ENCODE measurements at places on chromosomes 11 and 22.

DNA sequence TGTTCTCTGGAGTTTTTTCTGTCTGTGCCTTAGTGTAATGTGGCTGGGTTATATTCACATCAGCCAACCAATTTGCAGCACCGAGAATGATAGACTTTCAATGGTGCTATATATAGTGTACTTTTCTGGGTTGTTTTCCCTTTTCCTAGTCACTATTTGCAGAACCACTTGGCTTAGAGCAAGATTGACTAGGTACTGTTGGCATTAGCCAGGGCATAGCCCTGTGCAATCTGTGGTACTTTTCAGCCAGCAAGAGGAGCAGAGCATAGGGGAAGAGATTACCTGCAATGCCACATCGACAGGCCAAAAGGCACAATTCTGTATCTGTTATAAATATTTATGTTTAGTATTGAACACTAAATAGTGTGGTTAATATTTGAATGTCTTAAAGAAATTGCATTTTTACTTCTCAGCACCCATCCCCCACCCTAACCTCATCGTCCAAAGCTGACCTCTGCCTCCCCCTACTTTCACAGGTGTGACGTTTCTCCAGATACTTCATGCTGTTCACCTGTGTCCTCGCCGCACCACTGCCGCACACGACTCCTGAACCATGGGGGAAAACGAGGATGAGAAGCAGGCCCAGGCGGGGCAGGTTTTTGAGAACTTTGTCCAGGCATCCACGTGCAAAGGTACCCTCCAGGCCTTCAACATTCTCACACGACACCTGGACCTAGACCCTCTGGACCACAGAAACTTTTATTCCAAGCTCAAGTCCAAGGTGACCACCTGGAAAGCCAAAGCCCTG lies 51.4 kb downstream of the MICAL2 start:
- DNase-seq, result no peak

DNA sequence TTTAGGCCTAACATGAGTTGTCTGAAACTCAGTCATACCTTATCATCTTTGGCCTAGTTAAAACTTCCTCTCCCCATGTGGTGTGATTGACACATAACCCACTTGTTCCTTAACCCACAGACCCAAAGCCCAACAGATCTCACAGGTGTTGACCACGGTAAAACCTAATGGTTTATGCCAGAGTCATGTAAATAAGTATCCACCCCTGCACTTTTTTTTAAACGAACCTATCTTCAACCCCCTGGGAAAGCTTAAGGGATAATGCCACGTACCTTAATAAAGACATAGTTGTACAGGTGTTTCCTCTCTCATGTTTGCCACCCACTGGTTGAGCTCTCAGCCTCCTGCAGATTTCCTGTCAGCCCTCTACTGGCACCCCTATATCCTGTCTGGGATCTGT lies 709.3 kb upstream of the CCDC179 start:
- no peak for DNase-seq

DNA sequence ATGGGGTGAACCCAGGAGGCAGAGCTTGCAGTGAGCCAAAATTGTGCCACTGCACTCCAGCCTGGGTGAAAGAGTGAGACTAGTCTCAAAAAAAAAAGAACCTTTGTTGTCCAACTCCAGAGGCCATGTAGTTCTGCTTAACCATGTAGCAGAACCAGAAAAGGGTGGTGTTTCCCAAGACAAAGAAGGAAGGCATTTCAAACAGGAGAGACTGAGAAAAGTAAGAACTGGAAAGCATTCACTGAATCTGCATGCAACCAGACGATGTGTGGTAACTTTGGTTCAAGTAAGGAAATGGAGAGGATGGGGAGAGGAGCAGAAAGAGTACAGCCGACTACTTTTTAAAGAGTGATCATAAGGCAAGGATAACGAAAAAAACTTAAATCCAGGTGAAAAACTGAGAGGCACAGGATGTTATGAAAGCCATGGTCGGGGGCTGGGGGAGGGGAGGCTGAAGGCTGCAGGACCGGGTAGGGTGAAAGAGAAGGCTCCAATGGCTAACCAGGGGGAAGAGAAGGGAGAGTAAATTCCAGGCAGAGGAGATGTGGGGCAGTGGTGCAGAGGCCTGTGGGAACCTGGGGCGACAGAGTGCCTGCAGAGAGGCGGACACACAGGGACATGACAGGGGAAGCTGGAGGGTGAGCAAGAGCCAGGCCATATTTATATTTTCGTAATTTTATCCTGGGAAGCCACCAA lies 48.8 kb downstream of the MAPK1 start:
- DNase-seq, result no peak

GRCh38 chr22:29230972-29231875 lies 25.5 kb downstream of the EMID1 start:
- DNase-seq, result no peak

GRCh38 chr11:114092478-114092877 lies 33.0 kb downstream of the ZBTB16 start:
- DNase-seq, result no peak

GRCh38 chr11:21429401-21429800 lies 760.0 kb downstream of the NELL1 start:
- DNase-seq, result no peak

DNA sequence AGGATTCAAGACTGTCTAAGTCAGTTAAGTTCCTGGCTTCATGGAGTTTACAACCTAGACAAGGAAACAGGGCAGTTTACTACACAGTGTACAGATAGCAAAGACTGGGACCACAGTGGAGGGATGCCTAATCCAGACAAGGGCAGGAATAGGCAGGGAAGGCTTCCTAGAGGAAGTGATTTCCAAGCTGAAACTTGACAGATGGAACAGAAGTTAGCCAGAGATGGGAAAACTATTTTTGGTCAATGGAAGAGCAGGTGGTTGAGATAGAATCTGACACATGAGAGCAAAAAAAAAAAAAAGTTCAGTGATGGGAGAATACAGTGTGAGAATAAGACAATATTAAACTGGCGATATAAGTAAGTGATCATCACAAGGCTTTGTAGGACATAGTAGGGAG lies 1.3 kb downstream of the COA4 start:
- no peak for DNase-seq

DNA sequence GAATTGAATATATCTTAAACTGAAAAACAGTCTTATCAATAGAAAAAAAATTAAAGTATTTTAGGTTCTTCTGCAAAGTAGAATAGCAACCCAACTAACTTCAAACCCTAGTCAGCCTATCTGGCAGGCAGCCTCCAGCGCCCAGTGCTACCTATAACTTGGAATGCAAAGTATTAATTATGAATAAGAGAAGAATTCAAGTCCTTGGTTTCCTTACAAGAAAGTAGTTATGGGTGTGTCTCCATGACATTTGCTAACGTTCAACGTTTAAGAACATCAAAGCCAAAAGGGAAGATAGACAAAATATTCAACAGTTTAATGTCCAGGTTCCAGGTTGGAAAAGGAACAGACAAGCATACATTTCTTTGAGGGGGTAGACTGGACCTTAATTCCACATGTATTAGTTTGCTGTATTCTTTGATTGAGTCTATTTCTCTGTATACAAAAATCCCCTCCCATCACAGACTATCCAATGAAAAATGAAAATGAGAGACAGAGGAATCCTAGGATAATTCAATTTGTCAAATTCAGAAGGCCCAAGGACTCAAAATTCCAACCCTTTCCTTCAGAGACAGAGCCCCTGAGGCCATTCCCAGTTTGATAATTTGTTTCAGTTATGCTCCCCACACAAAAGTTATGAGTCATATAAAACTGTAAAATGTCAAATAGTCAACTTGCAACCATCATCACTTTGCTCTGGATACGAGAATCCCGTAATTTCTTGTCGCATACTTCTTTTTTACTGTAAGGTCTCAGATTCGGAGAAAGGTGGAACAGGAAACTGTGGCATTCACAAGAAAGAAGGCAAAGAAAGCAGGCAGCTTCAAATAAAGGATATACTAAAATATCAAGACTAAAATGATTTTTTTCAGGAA lies 83.7 kb upstream of the CHRM4 start:
- DNase-seq, result peak; percentile 35

GRCh38 chr11:127226949-127227348 lies 226.4 kb upstream of the KIRREL3 start:
- DNase-seq, result no peak

DNA sequence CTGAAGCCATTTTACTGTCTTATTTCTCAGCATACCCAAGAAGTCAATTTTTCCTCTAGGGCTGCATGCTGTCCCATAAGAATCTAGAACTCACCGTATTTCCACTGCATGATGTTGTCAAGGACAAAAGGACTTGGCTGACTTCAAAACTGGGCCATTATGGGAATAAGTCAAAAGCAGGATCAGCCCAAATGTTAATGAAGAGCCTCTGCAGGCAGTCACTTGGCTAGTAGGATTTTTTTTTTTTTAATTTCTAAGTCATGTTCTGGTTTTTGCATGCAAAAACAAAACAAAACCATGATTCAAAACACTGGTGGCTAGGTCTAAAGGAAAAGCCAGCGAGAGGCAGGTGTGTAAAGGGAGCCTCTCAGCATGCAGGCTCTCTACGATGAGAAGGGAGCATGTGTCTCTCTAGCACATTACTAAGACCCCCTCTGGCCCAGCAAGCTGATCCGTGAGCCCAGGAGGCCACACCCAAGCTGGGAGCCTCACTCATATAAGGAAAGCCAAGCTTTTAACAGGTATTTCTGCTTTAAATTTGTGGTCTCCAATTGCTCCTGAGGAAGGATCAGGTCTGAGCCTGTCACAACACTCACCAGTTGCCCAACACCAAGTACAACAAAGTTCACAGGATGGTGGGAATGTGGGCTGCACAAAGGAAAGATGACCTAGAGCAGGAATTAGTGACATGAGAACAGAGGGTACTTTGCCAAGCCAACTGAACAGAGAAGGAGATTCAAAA lies 21.4 kb upstream of the STK33 start:
- DNase-seq, result no peak

GRCh38 chr11:64698427-64698826 lies 24.6 kb downstream of the NRXN2 start:
- no peak for DNase-seq

- DNase-seq, result peak; percentile 72
These were observed 39.0 kb downstream of the CTNND1 start for GRCh38 chr11:57800444-57801182.

DNA sequence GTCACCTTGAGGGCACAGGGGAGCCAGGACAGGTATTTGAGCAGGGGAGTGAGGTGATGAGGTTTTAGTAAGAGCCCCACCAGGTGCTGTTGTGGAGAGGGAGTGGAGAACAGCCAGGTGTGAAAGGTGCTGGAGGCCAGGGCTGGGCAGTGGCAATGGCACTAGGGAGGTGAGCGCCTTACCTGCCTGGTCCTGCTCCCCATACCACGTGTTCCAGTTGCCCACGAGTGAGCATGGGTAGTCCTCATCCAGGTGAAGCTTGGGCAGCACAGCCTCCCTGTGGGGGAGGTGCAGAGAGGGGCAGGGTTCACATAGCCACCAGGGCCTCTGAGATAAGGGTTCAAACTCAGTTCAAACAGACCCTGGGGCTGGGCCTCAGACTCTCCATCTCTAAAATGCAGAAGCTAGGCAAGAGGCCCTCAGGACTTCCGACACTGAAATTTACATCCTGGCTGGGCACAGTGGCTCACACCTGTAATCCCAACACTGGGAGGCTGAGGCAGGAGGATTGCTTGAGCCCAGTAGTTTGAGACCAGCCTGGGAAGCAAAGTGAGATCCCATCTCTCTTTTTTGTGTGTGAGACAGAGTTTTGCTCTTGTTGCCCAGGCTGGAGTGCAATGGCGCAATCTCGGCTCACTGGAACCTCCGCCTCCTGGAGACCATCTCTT lies 11.8 kb downstream of the NIPSNAP1 start:
- no peak for DNase-seq

GRCh38 chr11:77174559-77174958 lies 46.5 kb downstream of the MYO7A start:
- no peak for DNase-seq

- peak; percentile 43 for DNase-seq
These were observed 37.6 kb upstream of the BIRC3 start for GRCh38 chr11:102279641-102280170.

DNA sequence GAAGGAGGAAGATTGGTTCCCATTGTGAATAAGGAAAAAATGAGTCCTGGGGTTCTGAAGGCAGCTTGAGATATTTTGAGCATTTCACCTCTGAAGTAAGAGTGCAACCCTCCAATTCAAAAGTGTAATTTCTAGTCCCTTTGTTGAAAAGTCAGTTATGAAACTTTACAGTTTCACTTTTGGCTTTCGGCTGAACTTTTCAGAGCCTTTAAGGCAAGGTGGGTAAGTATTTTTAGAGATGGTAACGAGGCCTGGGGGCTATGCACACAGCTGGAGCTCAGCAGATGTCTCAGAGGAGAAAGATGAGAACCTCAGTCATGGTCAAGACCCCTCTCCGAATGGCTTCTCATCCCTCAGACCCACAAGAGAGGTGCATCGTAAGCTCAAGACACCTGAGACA lies 267.6 kb downstream of the KIRREL3 start:
- DNase-seq, result no peak

- DNase-seq, result no peak
These were observed 17.4 kb upstream of the CSNK2A3 start for GRCh38 chr11:11370255-11370961.

DNA sequence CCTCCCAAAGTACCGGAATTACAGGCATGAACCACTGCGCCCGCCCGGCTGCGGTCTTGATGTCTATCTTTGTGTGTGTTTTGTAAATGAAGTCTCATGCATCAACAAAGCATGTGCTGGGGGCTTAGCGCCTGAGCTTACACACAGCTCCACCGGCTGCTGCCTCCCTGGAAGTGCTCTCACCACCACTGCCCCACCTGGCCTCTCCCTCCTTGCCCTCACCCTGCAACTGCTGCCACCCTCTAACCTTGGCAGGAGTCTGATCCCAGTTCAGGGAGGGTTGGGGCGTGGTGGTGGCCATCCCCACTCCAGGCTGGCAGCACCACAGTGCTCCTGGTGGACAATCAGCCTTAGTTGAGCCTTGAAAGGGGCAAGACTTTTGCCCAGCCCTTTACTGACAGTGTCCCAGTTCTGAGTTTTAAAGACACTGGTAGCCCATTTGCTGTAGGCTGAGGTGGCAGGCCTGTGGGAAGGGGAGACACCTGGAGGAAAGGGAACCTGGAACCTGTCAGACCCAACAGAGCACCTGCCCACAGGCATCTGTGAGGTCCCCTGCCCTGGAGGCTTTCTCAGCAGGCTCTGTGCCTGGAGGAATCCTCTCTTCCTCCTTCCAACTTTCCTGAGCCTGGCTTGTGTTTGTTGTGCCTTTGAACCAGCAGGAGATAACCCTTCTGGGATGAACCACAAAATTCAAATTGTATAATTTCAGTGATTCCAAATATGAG lies 42.4 kb upstream of the WEE1 start:
- DNase-seq, result no peak

GRCh38 chr22:25090225-25090890 lies 109.3 kb upstream of the CRYBB3 start:
- no peak for DNase-seq

- DNase-seq, result no peak
These were observed 278 bp downstream of the ROM1 start for GRCh38 chr11:62613291-62613778.

DNA sequence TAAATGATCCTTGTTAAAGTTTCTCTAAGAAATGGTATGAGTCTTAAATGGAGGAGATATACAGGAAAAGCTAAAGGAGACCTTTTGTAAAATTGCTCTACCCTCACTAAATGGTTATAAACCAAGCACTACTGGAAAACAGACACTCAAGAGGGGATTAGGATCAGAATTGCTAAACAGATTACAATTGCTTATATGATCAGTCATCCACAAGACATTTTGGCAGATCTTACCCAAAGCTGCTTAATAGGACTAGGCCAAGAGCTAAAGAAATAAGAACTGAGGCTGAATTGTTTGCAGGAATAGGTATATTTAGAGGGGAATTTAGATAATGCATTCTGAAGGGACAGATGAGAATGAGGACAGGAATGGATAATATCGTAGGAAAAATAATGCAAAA lies 9.5 kb downstream of the HARBI1 start:
- DNase-seq, result no peak
